Thyroid gland (tissue), 4 donors: ENCODE measurements at places on chromosomes 16 and 17.

- no peak overlapping the region for H3K27ac ChIP-seq
- no peak overlapping the region for H3K4me3 ChIP-seq
- DNase-seq, result no peak
- no peaks in the 10 kb centered on the region for H3K27me3 ChIP-seq
- no peaks in the 10 kb centered on the region for H3K4me1 ChIP-seq
Observed at GRCh38 chr17:76956846-76957540, 88.8 kb downstream of the MGAT5B start.

DNA sequence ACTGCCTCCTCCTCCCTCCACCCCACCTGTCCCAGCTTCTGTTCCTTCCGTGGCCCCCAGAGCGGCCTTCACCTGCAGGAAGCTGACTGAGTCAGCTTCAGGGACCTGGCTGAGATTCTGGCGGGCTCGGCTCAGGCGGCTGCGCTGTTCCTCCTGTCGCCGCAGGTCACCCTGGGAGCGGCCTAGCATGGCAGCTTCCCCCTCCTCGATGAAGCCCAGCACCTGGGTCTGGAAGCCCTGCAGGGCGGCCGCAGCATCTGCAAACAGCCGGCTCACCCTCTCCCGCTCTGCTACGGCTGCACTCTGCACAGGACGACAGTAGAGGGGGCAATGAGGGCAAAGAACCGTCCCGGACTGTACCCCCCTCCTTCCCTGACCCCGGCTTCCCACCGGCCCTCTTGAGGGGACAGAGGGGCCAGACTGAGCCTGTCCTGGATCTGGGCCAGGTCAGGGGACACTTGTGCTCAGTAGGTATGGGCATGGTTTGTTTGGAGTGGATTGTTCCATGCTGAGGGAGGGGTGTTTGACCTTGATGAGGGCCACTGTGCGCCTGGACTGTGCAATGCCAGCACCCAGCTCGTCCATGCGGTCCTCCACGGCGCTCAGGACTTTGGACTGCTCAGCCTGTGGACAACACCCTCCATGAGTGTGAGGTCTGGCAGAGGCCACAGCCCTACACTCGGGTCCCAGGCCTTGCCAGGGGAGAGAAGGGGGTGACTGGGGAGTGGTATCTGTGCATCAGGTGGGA, 2.0 kb downstream of the TRIM47 start:
- H3K36me3 ChIP-seq, result peaks cover 6% of the 10 kb centered on the region
- no peak overlapping the region for H3K4me3 ChIP-seq
- H3K27ac ChIP-seq, result peak overlapping the region; percentile 93
- peaks cover 41% of the 10 kb centered on the region for H3K4me1 ChIP-seq

GRCh38 chr16:87404764-87405625, 12.9 kb downstream of the MAP1LC3B start:
- H3K4me3 ChIP-seq, result no peak overlapping the region
- DNase-seq, result no peak
- H3K4me1 ChIP-seq, result no peaks in the 10 kb centered on the region
- peaks cover 49% of the 10 kb centered on the region for H3K36me3 ChIP-seq
- no peak overlapping the region for H3K27ac ChIP-seq
- H3K27me3 ChIP-seq, result no peaks in the 10 kb centered on the region

DNA sequence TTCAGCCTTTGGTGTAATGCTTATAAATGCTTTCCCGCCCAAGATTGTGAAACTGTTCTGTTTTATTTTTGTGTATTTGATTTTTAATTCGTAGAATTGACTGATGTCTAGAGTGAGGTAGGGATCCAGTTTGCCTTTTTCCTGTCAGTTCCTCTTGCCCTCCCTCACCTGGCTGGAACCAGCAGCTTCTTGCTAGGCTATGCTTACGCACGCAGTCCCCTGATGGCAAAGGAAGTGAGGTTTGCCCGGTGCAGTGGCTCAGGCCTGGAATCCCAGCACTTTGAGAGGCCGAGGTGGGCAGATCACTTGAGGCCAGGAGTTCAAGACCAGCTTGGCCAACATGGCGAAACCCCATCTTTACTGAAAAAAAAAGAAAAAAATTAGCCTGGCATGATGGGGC, 51.9 kb downstream of the RAB11FIP4 start:
- no peak overlapping the region for H3K4me3 ChIP-seq
- H3K27ac ChIP-seq, result no peak overlapping the region
- no peaks in the 10 kb centered on the region for H3K36me3 ChIP-seq
- no peak for DNase-seq
- no peaks in the 10 kb centered on the region for H3K27me3 ChIP-seq

DNA sequence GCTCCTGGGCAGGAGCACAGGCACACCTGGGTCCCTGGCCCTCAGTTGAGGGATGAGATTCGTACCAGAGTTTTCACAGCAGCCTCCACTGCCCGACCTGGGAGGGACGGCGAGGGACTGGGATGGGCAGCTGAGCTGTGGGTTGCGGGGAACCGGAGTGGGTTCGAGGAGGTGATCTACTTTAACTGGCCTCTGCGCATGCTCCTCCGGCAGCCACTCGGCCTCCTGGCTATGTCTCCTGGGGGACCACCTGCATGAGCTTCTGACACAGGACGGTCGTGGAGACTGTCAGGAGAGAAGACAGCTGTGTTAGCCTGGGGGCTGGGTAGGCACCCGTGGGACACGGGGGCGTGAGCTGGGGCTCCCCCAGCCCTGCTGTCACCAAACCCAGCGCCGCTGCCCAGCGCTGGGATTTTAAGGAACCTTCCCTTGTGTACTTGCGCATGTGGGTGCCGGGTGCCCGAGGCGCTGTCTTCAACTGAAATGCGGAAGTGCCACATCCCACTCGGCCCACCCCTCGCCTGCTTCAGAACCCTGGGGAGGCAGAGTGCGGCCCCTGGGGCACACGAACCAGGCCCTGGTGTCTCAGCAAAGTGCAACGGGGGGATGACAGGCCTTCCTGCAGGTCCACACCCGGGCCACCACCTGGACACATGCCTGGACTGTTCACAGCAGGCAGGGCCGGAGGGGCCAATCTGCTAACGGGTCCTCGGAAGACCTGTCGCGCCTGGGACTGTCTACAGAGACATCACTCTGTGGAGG, 36.4 kb downstream of the SLC7A5 start:
- no peak for DNase-seq
- no peak overlapping the region for H3K4me3 ChIP-seq
- no peaks in the 10 kb centered on the region for H3K4me1 ChIP-seq

DNA sequence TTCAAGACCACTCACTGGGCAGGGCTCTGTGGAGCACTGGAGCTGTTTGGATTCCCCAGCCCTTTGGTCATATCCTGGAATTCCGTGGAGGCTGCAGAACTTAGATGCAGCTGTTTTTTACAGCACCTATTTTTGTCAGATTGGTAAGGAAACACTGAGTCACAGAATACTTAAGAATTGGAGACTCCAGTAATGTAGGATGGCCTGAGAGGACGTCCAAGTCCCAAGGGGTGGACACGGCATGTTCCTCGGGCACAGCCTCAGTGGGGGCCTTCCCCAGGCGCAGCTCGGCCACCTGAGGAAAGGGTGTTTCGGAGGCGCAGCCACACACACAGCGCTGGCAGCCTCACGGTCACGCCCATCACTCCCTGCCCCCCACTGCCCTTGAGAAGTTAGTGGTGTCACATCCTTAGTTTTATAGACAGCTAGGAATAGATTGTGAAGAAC, 14.8 kb downstream of the PLD6 start:
- H3K4me3 ChIP-seq, result no peak overlapping the region
- no peak overlapping the region for H3K27ac ChIP-seq
- DNase-seq, result peak; percentile 35
- H3K27me3 ChIP-seq, result no peaks in the 10 kb centered on the region
- H3K4me1 ChIP-seq, result peaks cover 26% of the 10 kb centered on the region
- H3K36me3 ChIP-seq, result no peaks in the 10 kb centered on the region

DNA sequence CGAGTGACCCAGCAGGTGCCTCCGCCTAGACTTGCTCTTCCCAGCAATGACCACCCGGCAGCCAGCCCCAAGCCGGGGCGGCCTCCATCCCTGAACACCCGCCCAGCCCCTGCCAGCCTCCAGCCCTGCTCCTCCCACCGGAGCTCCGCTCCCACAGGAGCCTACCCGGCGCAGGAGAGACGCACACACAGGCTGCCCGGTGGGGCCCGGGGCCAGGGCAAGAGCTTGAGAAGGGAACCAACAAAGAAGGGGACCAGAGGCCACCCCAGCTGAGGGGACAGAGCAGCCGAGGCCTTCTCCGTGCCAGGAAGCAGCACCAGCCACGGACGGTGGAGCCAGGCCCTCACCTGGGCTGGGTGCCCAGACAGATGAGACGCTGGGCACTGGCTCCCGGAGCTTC, 13.8 kb downstream of the PKD1 start:
- peak; percentile 31 for DNase-seq
- no peak overlapping the region for H3K27ac ChIP-seq
- H3K36me3 ChIP-seq, result no peaks in the 10 kb centered on the region
- no peaks in the 10 kb centered on the region for H3K27me3 ChIP-seq
- H3K4me3 ChIP-seq, result no peak overlapping the region

- H3K4me1 ChIP-seq, result no peaks in the 10 kb centered on the region
- no peaks in the 10 kb centered on the region for H3K27me3 ChIP-seq
- no peaks in the 10 kb centered on the region for H3K36me3 ChIP-seq
Observed at GRCh38 chr17:20213449-20213848, 204.3 kb downstream of the SPECC1 start.

- H3K27ac ChIP-seq, result no peak overlapping the region
- H3K27me3 ChIP-seq, result no peaks in the 10 kb centered on the region
- no peaks in the 10 kb centered on the region for H3K36me3 ChIP-seq
- no peak overlapping the region for H3K4me3 ChIP-seq
- DNase-seq, result no peak
Observed at GRCh38 chr16:48818257-48818656, 208.3 kb upstream of the N4BP1 start.

DNA sequence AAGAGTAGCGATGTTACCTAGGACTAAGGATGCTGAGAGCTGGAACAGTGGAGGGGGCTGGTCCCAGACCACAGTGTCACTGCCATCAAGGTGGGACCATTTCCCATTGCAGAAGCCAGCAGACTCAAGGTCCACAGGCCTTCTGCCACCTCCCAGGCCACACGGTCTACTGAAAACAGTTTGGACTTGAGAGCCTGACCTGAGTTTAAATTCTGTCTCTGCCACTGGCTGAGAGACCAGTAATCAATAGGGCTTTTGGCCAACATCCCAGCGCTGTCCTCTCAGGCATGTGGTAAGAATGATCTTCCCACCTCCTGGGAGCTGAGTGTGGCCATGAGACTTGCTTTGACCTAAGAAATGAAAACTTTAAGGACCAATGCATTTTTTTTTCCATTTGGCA, 331.4 kb upstream of the CDH5 start:
- peak; percentile 4 for DNase-seq
- H3K36me3 ChIP-seq, result no peaks in the 10 kb centered on the region
- no peak overlapping the region for H3K4me3 ChIP-seq
- H3K27ac ChIP-seq, result no peak overlapping the region

GRCh38 chr16:35188288-35189155, 1729.1 kb downstream of the TP53TG3F start:
- no peak overlapping the region for H3K27ac ChIP-seq
- no peak overlapping the region for H3K4me3 ChIP-seq
- H3K36me3 ChIP-seq, result no peaks in the 10 kb centered on the region
- DNase-seq, result no peak

DNA sequence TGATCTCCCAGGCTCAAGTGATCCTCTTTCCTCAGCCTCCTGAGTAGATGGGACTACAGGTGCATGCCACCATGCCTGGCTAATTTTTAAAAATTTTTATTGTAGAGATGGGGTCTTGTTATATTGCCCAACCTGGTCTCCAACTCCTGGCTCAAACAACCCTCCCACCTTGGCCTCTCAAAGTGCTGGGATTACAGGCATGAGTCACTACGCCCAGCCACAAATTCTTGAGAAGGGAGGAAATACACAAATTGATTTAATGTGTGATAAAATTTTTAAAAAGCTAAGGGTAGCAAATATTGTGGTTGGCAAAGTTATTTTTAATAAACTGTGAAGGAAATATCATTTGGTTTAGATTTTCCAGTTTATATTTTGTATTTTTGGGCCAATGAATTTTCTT, 9.6 kb downstream of the ITGAD start:
- H3K4me3 ChIP-seq, result no peak overlapping the region
- no peaks in the 10 kb centered on the region for H3K4me1 ChIP-seq
- no peaks in the 10 kb centered on the region for H3K27me3 ChIP-seq
- no peak for DNase-seq
- H3K27ac ChIP-seq, result no peak overlapping the region

GRCh38 chr16:80592273-80592672, 51.5 kb downstream of the DYNLRB2 start:
- no peaks in the 10 kb centered on the region for H3K36me3 ChIP-seq
- no peak for DNase-seq
- no peaks in the 10 kb centered on the region for H3K27me3 ChIP-seq
- no peaks in the 10 kb centered on the region for H3K4me1 ChIP-seq
- H3K27ac ChIP-seq, result no peak overlapping the region

DNA sequence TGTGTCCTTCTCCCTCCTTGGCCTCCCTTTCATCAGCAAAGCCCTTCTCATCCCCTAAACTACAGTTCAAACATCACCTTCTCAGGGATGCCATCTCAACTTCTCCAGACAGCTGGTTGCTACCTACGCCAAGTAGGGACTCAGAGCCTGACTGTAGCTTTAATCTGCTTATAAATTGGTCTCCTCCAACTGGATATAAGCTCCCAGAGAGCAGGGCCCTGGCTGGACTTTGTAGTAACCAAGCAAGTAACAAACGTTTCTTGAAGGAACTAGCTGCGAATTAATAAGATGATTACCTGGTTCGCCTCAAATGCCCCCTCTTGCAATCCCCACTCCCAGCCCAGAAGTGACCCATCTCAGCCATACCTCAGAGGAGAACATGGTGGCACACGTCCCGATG, 17.5 kb upstream of the KLHL11 start:
- no peaks in the 10 kb centered on the region for H3K27me3 ChIP-seq
- H3K36me3 ChIP-seq, result peaks cover 52% of the 10 kb centered on the region
- no peak overlapping the region for H3K4me3 ChIP-seq
- H3K4me1 ChIP-seq, result peaks cover 9% of the 10 kb centered on the region
- no peak overlapping the region for H3K27ac ChIP-seq

- peaks cover 12% of the 10 kb centered on the region for H3K36me3 ChIP-seq
- no peaks in the 10 kb centered on the region for H3K27me3 ChIP-seq
Observed at GRCh38 chr17:77098884-77099545, 41.8 kb upstream of the SEC14L1 start.

DNA sequence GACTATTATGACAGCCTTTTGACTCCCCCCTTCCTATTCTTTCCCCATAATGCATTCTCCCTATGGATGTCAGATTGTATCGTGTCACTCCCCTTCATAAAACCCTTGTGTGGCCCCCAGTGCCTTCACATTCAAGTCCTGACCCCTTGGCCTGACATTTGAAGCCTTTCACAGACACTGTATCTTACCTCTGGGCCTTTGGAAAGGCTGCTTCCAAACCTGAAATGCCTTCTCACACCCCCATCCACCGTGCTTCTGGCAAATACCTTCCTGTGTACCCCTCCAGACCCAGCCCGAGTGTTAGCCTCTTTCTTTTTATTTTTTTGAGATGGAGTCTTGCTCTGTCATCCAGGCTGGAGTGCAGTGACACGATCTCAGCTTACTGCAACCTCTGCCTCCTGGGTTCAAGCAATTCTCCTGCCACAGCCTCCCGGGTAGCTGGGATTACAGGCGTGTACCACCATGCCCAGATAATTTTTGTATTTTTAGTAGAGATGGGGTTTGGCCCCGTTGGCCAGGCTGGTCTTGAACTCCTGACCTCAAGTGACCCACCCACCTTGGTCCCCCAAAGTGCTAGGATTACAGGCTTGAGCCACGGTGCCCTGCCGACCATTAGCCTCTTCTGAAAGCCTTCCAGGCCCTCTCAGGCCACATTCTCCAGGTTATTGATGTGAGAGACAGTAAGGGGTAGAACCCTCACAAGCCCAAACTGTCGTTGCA, 2.1 kb downstream of the ARMC5 start:
- H3K4me1 ChIP-seq, result peaks cover 26% of the 10 kb centered on the region
- peaks cover 22% of the 10 kb centered on the region for H3K36me3 ChIP-seq
- no peaks in the 10 kb centered on the region for H3K27me3 ChIP-seq
- H3K27ac ChIP-seq, result no peak overlapping the region
- no peak for DNase-seq

- no peaks in the 10 kb centered on the region for H3K27me3 ChIP-seq
- DNase-seq, result no peak
- H3K36me3 ChIP-seq, result no peaks in the 10 kb centered on the region
- H3K4me3 ChIP-seq, result no peak overlapping the region
Observed at GRCh38 chr17:75400326-75400939, 5.0 kb downstream of the GRB2 start.
